ENCODE measurements at places on chromosomes 1 and 21.

DNA sequence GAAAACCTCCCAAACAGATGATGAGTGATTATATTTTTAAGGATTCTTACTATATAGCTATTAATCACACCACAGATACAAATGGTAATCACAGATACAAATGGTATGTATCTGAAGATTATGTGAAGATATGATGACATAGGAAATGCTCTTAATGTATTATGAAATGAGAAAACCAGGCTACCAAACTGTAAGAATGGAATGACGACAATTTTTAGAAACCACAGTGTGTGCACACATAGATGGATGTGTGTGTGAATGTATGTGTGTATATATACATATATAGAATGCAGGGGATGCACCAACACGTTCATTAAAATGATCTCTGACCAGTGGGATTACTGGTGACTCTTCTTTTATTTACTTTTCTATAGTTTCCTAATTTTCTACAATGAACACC, 21.5 kb upstream of the ENAH start:
- DNase-seq = no peak

DNA sequence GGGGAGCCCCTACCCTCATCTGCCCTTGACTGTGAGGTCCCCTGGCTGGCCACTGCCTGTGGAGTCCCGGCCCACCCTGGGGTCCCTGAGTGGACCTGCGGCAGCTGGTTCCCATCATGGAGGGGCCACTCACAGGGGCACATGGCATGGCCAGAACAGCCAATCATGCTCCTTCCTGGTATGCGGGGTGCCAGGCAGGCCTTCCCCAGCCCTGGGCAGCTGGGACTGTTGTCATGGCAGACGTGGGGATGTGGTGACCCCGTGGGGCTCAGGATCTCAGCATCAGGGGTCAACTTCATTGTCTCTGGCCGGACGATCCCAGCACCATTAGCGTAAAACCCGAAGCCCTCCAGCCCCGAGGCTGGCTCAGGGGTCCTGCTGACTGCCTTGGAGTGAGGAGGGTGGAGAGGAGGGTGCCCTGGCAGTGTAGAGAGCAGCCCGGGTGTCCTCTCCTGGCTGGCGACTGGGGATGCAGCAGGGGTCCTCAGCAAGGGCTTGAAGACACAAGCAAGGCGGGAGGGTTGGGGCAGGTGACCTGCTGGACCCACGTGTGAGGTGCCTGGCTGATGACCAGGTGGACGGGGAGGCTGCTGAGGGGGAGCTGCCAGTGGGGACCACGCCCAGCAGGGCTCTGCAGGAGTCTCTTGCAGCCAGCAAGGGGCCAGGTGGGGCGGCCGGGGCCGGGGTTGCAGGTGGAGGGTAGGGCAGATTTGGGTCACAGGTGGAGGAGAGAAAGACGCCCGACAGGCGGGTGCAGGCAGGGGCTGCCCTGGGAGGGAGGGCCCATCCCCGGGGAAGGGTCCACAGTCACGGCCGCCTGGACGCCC, 45.1 kb downstream of the TRIM11 start:
- no peak for DNase-seq

- DNase-seq = no peak
Observed at GRCh38 chr1:111402083-111402482, 25.5 kb downstream of the OVGP1 start.

DNA sequence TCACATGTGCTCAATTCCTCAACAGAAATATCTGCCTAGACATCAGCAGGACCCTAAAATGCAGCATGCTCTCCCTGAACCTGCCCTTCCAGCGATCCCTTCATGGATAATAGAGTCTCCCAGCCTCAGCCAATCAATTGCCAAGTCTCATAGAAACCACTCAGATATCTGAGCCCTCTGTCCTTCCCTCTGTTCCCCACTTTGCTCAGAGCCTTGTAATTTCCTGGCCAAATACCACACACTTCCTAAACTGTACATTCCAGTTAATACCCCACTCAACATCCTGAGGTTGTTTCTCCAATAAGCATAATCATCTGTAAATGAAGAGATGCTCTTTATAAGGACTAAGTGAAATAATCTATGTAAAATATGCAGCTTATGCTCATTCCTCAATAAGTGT, 59.3 kb upstream of the PTGFRN start:
- DNase-seq = no peak

GRCh38 chr1:42173155-42173933, 8.8 kb upstream of the GUCA2A start:
- peak; percentile 60 for DNase-seq

GRCh38 chr1:29793653-29794348, 557.5 kb downstream of the PTPRU start:
- no peak for DNase-seq

DNA sequence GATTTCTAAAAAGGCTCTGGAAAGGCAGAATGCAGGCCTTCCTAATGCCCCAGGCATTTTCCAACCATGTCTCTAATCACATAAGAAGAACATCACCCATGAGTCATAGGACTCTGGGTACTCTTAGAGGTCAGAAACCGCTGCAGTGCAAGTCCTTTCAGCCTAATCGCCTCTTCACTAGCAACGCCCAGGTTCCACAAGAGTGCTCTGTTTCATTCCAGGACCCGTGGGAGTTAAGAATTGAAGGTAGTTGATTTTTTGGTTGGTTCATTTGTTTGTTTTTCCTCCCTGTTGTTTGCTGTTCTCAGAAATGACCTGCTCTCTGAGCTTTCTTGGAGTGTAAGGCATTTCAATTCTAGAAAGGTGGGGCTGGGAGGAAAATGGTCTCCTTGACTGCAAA, 123.2 kb downstream of the NR5A2 start:
- DNase-seq = peak; percentile 45

DNA sequence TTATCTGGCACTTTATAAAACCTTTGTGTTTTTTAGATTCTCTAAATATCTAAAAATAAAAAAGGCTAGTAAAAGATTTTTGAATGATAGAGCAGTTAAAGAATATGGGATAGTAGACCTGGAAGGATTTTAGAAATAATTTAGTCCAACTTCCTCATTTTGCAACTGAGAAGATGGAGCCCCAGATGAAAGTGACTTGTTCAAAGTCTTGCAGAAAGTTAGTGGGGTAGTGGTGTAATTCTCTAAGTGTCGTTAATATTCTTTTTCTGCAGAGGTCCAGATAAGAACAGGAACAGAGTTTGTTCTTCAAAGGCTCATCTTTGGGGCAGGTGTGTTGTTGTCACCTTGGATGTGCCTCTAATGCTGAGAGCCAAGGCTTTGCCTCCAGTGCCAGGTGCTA, 159.5 kb downstream of the DISC1 start:
- DNase-seq = peak; percentile 70

- DNase-seq = no peak
Observed at GRCh38 chr1:181893937-181894336, 167.6 kb downstream of the ZNF648 start.

- no peak for DNase-seq
Observed at GRCh38 chr1:30599721-30600120, 123.7 kb downstream of the MATN1 start.

- DNase-seq = no peak
Observed at GRCh38 chr1:214567481-214567980, 16.1 kb upstream of the PTPN14 start.

GRCh38 chr21:17428484-17428869, 84.4 kb upstream of the CXADR start:
- no peak for DNase-seq

DNA sequence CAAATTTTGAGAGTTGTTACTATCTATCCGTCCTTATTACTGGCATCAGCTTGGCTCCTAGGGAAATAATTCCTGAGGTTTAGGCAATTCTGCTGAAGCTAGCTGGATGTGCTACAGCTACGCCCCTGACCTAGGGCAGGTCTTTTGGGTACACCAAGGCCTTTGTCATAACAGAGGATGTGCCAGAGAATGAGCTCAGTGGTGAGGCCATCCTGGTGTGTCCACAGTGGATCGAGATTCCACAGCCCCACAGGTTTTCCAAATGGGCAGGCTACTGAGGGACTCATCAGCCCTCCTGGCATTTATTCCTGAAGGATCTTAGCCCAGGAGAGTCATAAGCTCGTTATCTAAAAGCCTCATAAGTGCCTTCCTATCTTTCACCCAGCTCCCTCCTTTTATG, 475.2 kb upstream of the USP24 start:
- no peak for DNase-seq

DNA sequence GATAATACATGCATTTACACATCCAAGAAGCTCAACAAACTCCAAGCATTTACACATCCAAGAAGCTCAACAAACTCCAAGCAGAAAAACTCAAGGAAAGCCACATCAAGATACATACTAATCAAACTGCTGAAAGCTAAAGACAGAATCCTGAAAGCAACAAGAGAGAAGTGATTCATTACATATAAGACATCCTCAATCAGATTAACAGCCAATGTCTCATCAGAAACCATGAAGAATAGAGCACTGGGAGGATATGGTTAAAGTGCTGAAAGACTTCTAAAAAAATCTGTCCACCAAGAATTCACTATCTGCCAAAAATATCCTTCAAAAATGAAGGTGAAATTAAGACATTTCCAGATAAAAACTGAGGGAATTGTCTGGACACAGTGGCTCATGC, 45.7 kb upstream of the BATF3 start:
- no peak for DNase-seq

DNA sequence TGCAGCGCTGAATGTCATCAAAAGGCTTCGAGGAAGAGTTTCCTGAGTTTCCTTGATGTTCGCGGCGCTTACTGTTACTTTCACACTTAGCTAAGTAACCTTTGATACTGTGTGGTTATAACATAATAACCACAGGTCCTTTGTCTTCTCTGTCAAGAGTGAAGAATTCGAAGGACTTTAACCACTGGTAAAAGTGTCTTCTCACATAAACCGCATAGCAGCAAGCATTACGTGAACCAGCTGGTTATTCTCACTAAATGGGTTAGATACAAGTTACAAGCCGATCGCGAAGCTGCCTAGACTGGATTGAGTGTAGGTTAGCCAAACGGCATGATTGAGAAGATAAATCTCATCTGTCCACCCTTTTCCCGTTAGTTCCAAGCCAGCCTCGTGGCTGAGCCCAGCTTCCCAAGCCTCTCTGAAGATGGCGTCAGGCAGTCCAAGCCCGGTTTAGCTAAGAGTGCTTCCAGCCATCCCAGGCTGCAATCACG, 18.3 kb upstream of the IFNGR2 start:
- no peak for DNase-seq

GRCh38 chr1:197909384-197909783, 7.0 kb downstream of the C1orf53 start:
- no peak for DNase-seq

- peak; percentile 82 for DNase-seq
Observed at GRCh38 chr1:220877377-220878095, 1.7 kb upstream of the HLX start.

GRCh38 chr1:6116137-6116536, 64.0 kb downstream of the CHD5 start:
- no peak for DNase-seq

GRCh38 chr1:47767741-47768100, 229.5 kb downstream of the TRABD2B start:
- DNase-seq = no peak

- DNase-seq = no peak
Observed at GRCh38 chr1:59990470-59990869, 63.9 kb upstream of the CYP2J2 start.

DNA sequence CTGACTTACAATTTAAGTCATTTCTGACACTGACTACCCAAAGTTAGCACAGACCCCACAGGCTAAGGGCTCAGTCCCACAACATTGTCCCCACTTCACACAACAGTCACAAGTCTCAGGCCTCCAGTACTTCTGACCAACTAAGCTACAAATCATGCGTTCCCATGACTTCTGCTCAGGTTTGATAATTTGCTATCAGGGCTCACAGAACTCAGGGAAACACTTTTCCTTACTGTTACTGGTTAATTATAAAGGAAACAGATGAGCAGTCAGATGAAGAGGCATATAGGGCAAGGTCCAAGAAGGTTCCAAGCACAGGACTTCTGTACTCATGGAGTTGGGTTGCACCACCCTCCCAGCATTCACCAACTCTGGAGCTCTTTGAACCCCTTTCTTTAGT, 151.2 kb upstream of the TNR start:
- DNase-seq = no peak

GRCh38 chr21:37683396-37684114, 232.7 kb downstream of the KCNJ6 start:
- no peak for DNase-seq

DNA sequence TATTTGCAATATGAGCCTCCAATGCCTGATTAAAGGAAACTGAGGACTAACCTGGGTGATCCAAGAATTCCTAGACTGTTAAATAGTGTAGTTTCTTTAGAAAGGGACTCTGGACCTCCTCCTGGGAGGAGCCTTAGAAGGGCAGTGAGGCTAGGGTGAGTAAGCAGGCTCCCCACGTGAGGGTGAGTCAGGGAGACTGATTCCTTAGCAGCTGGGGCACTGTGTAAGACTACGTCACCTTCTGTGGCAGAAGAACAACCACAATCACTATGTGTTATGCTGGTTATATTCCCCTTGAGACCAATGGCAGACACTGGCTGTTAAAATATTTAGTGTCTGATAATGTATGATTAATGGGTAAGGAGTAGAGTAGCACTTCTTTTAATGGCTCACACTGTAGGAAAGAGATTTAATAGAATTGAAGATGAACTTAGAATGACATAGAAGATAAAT, 53.3 kb upstream of the SYT14 start:
- peak; percentile 70 for DNase-seq

DNA sequence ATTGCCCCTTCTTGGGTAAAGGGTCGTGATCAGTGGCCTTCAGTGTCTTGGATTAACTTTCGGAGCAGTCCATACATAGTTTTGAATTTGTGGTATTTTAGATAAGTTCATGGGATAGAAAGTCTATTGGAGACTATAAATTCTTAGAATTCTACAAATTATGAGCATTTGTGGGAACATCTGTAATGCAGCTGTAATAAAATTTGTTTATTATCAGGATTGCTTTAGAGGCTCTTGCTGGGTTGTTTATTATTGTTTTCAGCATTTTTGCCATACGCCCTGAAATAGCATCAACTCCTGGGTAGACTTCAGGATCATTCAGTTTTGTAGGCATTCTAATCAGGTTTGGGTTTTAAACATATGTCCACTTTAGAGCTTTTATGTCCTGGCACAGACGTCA, 16.1 kb downstream of the LAMC1 start:
- no peak for DNase-seq

GRCh38 chr1:54314696-54315095, 91.5 kb downstream of the SSBP3 start:
- no peak for DNase-seq

GRCh38 chr1:20153000-20153418, 13.9 kb downstream of the PLA2G2F start:
- DNase-seq = peak; percentile 45

GRCh38 chr1:171984262-171984661, 143.0 kb downstream of the DNM3 start:
- no peak for DNase-seq

Measured in NB4 (cell line).